ENCODE measurements at places on chromosomes 4 and X.

GRCh38 chr4:56391270-56391669 lies 4.0 kb upstream of the AASDH start:
- DNase-seq, result no peak

DNA sequence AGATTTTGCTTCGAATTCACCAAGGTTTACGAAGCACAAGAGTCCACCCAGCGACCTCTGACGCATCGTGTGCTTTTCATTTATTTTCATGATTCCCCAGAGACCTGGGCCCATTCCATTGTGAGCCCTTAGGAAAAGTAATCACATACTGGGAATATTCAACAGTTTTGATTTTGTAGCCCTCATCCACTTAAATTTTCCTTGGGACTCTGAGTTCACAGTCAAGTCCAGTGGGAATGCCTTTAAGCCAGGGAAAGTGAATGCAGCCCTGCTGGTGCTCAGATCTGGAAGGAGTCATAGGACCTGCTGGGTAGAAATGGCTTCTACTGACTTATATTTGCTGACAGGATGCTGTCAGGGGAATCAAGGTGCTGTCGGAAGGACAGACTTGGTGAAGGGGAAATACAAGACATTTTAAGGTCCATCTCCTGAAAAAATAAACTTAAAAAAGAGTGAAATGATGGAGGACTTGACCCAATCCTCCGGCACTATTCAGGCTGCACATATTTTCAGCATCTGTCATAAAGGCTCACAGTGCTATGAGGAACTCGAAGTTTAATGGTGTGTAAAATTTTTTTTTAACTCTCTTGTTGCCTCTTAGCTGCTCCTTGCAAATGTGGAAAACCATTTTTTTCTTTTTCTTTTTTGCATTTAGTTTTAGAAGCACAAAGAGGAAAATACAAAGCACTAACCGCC lies 204.9 kb downstream of the MID1 start:
- DNase-seq, result no peak

DNA sequence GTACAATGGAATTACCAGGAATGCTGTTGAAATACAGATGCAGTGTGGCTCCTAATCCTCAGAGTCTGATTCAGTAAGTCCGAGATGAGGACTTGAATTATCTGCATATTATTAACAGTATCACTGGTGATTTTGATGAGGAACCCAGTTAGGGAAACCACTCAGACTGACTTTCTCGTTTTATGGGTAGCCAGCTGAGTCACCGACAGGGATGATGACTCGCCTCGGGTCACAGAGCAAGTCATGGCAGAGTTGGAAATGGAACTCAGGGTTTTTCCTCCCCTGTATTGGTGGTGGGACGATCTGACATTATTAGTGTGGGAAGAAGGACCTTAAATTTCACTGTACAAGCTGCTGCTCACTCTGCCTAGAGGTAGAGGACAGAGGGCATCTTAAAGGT lies 51.3 kb downstream of the RTL9 start:
- no peak for DNase-seq

DNA sequence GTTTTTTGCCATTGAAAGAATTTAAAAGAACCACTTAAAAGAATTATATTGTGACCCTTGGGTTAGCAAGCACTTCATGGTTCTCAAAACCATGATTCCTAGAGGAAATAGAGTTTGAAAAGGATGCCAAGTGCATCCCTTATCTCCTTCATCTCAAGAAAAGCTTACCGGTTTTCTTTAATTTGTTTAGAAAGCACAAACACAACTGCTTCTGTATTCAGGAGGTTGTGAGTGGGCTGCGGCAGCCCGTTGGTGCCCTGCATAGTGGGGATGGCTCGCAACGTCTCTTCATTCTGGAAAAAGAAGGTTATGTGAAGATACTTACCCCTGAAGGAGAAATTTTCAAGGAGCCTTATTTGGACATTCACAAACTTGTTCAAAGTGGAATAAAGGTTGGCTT lies 13.5 kb downstream of the HHIP start:
- DNase-seq, result no peak

DNA sequence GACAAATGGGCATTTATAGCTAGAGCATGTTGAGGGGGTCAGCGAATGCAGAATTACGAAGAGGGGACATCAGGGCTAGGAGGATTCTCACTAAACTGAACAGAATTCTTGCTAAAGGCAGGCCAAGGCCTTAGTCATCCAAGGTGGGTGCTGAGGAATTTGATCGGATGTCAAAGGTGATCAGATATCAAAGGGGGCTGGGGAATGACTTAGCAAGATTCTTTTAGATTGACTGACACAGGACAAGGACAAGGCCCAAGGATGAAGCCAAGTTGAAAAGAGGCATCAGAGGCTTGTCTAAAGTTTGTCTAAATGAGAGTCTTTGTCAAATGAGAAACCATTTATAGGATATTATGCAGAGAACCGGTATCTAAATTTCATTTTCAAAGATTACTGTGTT lies 9.7 kb downstream of the TMEM184C start:
- no peak for DNase-seq

DNA sequence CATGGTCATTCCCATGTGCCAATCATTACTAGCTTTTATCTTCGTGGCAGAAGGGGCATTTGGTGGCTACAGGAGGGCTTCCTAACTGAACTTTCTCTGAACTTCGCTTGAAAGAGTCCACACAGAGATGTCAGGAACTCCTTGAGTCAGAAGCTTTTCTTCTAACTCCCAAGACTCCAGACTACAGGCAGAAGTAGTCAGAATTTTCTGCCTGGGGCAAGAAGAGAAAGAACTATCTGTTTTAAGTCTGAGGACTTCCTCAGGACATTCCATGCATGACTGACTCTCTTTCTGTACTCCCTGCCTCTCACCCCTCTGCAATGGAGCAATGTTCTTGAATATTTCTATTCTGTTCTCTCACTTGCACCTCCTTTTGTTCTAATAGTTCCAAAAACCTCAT lies 170.5 kb upstream of the TBC1D9 start:
- no peak for DNase-seq

DNA sequence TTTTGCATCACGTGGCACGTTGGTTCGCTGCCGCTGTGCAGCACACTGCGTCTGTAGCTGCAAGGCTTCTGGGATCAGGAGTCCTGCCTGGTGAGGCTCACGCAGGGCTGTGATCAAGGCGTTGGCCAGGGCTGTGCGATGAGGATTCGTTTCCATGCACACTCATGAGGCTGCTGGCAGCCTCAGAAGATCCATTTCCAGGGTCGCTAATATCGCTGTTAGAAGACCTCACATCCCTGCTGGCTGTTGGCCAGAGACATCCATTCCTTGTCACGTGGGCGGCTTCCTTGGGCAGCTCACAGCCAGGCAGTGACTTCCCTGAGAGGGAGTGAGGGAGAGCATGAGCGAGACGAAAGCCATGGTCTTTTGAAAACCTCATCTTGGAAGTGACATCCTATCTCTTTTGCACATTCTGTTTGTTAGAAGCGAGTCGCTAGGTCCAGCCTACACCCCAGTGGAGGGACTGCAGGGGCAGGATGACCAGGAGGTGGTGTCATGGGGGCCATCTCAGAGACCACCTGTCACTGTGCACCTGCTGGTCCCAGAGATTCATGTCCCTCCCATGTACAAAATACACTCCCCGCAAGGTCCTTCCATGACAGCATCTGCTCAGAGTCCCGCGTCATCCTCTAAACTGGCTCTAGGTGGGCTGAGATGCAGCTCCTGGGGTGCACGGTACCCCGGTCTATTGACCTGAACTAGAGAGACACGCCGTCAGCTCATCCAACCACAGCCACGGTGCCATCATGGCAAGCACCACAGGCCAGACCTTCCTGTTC lies 12.2 kb downstream of the RGS12 start:
- DNase-seq, result no peak

- DNase-seq, result no peak
Measured at GRCh38 chrX:20320461-20321159, 53.9 kb upstream of the RPS6KA3 start.

GRCh38 chrX:152866386-152866785 lies 31.5 kb upstream of the ZNF185 start:
- DNase-seq, result no peak

- DNase-seq, result no peak
Measured at GRCh38 chrX:29634516-29634915, 580.8 kb upstream of the MAGEB2 start.
